SHP77 (cell line): ENCODE measurements at places on chromosomes 3 and 15.

- DNase-seq = no peak
Measured at GRCh38 chr3:36874424-36874823, 70.4 kb downstream of the TRANK1 start.

DNA sequence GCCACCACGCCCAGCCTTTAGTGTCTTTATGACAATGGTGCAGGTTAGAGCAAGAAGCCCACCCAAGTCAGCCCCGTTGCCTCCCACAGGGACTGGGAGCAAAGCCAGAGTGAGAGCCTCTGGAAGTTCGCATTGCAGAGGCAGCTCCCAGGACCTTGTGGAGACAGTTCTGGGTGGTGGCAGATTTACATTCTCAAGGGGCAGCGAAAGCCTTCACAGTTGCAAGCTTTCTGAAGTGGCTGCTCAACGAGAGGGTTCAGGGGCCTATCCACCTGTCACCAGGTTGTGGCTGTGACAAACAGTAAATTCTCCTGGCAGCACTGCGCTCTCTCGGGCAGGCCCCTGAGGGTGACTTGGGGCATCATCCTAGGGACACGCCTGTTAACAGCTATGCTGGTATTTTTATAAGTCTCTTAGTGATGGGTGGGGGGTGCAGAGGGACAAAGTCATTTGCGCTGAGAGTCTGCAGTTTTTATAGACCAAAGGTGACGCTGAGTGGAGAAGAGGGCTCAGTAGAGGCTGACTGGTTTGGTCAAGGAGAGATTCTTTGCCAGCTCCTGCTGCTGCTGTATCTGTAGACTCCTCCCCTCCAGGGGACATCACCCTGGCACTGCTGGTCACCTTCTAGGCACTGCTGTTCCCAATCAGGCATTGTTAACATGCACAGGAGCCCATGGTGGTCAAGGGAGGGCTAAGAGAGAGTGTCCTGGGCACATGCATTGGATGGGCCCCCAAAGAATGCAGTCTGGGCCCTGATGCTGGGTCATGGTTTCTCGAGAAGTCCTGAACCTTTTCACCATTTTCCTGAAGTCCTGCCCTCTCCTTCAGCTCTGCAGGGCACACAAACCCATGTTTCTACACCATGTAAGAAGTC lies 57.5 kb upstream of the KLF13 start:
- no peak for DNase-seq

DNA sequence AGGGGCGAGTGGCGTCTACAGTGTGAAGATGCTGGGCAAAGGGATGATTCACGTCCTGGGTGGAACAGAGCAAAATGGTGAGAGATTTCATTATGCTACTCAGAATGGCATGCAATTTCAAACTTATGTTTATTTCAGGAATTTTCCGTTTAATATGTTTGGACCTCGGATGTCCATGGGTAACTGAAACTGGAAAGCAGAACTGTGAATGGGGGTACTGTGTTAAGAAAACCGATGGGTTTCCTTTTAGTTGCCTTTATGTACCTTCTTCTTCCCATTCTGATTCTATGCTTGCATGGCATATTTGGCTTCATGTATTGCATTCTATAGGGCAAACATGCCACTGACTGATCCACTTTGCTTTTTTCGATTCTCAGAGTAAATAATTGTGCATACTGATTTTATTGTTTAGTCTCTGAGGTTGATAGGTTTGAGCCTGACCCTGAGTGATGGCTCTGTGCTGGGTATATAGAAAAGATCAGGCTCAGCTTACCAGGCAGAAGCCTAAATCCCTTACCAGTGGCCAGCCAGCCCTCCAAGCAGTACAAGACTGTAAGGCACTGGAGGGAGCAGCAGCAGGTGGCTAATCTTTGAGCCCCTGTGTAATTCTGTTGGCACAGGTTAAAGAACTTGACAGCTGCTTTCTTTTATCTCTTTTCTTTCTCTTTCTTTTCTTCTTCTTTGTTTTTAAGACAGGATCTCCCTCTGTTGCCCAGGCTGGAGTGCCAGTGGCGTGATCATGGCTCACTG lies 4.5 kb downstream of the QTRT2 start:
- DNase-seq = no peak

DNA sequence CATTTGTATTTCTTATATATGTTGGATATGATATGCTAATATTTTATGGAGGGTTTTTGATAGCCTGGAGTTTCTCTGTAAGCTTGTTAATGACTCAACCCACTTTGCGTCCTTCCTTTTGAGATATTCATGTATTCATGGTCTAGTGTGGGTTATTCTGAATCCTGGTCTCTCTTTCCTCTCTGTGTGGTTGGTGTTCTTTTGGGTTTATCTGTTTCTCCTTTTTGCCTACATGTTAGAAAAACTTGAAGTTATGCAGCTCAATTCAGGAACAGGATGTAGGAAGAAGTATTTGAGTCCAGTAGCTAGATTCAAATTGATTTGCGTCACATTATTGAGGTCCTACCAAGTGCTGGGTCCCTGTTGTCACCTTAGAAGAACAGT lies 28.1 kb downstream of the CMTM7 start:
- no peak for DNase-seq

- DNase-seq = no peak
Measured at GRCh38 chr15:83784975-83785374, 131.1 kb downstream of the ADAMTSL3 start.

DNA sequence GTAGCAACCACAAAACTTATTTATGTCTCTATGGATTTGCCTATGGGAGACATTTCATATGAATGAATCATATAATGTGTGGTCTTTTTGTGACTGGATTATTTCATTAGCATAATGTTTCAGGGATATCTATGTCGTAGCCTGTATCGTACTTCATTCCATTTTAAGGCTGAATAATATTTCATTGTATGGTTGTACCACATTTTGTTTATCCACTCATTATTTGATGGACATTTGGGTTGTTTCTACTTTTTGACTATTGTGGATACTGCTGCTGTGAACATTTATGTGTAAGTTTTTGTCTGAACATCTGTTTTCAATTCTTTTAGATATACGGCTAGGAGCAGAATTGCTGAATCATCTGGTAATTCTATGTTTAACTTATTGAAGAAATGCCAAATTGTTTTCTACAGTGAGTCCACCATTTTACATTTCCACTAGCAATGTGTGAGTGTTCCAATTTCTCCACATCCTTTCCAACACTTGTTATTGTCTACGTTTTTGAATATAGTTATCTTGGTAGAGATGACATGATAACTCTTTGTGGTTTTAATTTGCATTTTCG lies 134.4 kb upstream of the DAZL start:
- DNase-seq = no peak

DNA sequence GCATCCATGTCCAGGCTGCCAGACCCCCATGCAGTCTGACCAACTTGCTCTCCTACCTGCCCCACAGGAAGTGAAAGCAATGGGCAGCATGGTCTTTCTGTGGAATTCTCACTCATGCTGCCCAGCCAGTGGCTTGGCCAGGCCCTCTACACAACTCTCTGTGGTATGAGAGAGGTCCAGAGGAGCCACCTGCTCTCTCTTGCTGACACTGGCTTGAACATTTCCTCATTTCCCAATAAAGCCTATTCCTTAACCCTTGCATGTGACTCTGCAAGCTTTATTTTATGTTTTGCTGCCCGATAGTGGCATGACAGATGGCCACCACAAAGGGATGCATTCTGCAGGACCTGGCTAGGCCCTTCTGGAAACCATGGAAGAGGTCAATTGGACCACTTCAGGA lies 53.8 kb downstream of the CCR1 start:
- no peak for DNase-seq

- DNase-seq = no peak
Measured at GRCh38 chr15:70154718-70155347, 57.1 kb upstream of the TLE3 start.

DNA sequence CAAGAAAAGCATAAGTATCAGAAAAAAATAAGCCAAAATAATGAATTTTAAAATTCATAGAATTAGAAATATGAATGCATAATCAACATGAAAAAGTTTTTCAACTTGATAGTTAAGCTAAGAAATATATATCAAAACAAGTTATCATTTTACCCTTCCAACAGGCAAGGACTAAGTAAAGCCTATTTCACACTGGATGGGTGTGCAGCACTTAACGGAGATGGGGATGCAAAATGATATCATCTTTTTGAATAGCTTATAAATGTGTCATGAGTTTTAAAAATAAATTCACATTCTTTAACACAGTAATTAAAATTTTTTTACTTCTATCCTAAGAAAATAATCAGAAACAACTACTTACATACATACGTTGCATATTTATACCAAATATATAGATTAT lies 20.9 kb downstream of the PIK3R4 start:
- no peak for DNase-seq

DNA sequence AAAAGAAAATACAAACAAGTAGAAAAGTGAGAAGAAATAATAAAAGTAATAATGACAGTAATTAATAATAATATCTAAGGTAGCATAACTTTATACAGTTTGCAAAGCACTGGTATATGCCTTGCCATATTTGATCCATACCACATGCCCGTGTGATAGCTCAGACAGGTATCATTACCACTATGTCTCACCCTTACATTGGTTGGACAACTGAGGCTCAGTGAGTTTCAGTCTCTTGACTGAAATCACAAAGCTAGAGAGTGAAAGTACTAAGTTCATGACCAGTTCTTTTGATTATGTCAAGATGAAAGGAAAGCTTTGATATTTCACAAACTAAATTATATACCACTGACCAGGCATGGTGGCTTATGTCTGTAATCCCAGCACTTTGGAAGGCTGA lies 408.9 kb downstream of the GAP43 start:
- no peak for DNase-seq

DNA sequence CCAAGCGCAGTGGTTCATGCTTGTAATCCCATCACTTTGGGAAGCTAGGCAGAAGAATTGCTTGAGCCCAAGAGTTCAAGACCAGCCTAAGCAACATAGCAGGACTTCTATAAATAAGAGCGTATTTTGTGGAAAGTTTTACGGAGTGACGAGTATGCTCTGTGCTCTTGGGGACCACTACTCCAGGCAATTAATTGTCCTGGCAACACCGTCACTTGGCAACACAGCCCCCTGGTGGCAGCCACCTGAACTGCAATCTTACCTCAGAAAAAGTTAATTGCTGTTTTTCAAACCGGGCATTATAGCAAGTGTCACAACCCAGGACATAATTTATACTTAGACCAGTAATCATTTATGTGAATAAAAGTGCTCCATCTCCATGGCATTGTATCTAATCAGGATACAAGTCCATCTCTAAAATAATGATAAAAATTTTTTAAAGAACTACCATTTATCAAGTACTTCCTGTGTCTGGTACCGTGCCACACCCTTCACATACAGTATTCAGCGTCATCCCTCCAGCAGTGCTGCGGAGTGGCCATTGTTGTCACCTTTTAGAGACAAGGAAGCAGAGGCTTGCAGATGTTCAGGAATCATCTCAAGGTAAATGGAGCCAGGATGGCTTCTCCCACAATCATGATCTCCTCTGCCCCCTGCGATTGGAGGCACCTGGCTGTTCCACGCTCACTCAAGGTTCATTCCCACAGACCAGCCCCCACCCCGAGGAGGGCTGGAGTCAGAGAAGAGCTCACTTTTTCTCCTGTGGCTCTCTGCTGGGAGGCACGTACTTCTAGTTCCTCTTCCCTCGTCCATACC lies 34.5 kb downstream of the PLA2G4D start:
- peak; percentile 41 for DNase-seq

- no peak for DNase-seq
Measured at GRCh38 chr15:23646165-23647000, 1.3 kb downstream of the MAGEL2 start.

DNA sequence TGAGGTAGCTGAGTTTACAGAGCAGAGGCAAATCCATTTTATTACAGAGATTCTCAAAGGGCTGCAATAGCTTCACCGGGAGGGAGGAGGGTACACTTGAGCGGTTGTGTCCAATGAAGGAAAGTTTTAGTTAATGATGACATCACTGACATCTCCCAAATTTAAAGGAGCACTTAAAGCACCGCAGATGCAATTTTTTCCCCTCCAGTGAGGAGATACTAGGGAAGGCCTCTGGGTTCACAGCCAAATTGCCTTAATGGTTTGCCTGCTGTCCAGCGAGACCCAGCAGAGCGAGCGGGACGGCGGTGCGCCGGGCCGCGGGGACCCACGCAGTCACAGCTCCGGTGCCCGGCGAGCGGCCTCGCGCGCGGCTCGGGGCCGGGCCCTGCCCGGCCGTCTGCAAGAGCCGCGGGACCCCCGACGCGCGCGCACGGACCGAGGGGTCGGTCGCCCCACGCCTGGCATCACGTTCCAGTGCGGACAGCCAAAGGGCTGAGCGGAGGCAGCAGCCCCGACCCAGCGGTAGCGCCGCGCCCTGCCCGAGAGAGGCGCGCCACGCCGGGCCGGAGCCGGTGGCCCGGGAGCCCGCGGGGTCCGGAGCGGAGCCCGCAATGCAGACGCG lies 160.5 kb upstream of the CHRNA7 start:
- no peak for DNase-seq

DNA sequence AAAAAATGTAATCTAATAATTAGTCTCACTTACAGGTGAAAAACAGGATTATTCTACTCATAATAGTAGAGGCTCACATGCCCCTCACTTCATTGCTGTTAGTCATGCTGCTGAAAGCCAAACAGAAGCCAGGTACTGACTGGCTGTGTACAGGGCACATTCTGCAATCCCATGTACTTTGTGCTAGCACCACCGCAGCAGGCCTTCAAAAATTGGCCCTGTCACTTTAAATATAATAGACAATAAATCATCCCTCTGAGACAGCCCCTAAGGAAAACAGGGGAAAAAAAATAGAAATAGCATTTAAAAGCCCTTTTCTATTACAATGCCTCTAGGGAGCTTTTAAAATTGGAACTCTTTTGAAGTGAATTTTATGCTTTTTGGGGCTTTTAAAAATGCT lies 723.8 kb downstream of the TUSC7 start:
- DNase-seq = no peak

DNA sequence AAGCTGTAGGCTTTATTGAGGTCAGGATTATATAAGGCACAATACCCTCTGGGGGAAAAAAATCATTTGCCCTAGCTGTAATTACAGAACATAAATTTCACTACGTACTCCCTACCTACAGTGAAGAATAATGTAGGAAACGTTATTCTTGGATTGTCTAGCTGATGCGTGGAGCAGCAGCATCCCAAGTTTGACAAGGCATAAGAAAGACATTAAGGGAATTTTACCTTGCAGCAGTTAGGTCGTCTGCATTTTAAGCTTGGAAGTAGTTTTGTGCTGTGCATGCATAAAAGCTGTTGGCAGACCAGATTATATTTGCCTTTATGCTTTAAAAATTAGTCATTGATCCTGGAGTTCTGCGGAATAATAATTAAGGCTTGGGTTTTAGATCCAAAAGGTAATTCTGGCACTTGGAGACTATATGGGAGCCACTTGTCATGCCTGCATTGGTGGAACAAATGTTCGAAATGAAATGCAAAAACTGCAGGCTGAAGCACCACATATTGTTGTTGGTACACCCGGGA lies 2.2 kb downstream of the EIF4A2 start:
- DNase-seq = no peak
